NCI-H2081 treated with DMSO at 0.1 percent for 48 hours (cell line): ENCODE measurements at places on chromosomes 7 and 10.

DNA sequence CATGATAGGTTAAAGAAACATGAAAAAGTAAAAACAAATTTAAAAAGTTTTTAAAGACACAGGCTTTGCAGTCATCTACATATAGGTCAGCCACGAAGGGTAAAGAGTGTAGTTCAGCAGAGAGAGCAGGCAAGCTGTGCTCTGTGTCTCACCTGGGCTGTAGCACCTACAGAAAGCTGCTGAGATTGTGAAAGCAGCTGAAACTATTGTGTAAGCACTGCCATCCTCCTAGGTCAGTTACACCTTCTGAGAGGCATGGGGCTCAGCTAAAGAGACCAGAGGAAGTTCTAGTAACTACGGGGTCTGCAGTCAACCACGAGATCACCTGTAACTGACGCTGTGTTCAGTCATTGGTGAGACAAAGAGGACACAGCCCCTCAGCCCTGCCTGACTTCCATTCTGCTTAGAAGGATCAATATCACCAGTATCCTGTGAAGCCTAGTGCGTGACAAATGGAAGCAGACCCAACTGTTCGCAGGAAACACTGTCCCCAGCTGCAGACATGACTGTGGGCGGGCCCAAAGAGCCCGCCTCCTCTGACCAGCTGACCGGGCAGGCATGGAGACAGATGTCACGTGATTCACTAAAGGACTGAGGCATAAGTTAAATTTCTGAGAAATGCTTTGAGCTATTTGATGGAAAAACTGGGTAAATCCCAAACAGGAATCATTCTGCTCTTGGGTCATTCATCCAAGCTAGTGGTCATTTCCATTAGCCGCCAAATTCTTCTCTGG, 87.9 kb downstream of the EBF3 start:
- DNase-seq = no peak

- DNase-seq = no peak
Measured at GRCh38 chr7:141562036-141562435, 10.8 kb downstream of the AGK start.

DNA sequence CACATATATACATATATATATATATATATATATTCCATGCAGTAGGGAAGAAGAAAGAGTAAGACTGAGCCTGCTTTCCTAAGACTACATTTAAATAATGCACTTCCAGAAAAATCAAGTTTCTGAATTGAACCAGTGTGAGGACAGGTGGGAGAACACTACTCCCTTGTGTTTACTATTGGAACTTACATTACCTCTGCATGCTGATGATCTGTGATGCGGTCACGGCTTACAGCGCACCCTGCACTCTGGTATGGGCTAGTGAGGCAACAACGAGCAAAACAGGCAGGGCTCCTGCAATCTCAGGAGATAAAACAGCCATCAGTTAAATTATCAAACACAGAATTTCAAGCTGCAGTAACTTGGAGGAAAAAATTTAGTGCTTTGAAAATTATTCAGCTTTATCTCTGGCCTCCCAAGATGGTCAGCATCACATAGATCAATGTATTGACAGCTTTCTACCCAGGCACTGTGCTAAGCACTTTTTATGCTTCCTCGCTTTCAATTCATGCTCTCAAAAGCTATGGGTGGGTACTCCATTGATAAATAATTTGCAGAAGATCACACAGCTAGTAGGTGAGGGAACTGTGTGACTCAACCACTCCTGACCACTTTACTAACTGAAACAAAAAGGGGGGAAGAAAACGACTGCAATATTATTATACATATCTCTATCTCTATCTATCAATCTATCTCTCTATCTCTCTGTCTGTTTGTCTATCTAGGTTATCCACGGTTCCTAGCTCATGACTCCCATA, 20.5 kb upstream of the SLC16A12 start:
- no peak for DNase-seq

GRCh38 chr7:1678081-1678543, 8.0 kb downstream of the ELFN1 start:
- DNase-seq = no peak

DNA sequence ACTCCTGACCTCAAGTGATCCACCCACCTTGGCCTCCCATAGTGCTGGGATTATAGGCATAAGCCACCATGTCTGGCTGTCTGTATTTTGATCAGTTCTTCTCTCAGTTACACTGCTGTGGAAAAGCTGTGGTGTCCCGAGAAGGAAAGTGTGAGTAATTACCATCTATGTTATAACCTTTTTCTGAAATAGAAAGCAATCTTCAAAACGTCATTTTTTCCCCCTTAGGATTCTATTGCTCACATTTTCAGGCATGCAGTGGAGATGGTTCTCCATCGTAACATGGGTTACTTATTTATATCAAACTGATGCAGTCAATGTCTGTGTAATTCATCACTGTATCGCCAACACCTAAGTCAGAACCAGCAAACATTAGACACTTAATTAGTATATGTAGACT, 103.5 kb upstream of the FAM3C start:
- no peak for DNase-seq

- DNase-seq = no peak
Measured at GRCh38 chr10:128537834-128538330, 411.7 kb upstream of the MKI67 start.

DNA sequence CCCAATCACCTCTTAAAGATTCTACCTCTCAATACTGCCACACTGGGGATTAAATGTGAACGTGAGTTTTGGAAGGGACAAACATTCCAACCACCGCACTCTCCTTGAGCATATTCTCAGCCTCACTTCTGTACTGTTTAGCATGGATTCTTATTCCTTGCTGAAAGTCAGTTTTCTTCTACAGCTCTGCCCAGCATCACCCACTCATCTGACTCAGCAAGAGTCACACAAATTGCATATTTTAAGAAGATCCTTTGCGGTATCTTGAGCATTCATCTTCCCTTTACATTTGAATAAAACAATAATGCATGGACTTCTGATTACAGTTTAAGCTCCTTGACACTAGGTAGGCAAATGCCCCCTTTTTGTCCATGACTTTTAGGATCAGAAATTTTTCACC, 251.6 kb upstream of the MKLN1 start:
- no peak for DNase-seq

GRCh38 chr7:123122916-123123315, 76.9 kb downstream of the SLC13A1 start:
- no peak for DNase-seq

- DNase-seq = no peak
Measured at GRCh38 chr7:18235819-18236218, 208.2 kb upstream of the PRPS1L1 start.

DNA sequence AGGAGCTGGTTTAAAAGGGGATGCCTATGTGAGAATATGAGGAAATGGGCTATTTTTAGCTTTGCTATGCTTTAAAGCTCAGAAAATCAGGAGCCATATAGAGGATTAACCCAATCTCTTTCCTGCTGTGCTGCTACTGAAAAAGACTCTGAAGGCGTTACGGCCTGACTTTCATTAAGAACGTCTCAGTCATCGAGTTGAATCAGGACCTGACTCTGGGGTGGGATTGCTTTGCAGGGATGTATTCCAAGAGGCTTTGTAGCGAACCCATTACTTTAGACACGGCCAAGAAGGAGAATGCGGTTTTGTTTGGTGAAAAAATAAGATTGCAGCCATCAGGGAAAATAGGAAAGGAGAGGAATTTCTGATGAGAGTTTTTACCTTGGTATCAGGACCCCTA, 426.9 kb downstream of the CCSER2 start:
- no peak for DNase-seq
